ENCODE measurements at places on chromosomes 7 and 10.

DNA sequence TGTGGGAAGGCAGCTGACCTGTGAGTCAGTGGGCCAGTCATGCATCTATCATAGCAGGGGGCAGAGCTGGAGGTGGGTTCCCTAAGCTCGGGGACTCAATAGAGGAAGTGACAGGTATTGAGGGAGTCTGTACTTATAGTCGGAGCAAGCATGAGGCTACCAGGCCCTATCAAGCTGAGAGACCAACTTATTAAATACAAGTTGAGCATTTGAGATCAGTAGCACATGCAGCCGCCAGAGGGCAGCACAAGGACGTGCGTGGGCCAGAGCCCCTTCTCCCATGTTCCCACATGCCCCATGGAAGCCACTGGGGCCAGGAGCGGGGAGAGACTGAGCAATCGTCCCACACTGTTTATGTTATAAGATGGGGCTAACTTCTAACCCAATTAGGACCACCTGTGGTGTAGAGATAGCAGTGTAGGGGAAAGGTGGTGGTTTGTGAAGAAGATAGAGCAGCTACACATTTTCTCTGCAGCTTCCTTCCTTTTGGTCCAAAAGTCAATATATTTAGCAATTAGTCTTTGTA is 13.0 kb upstream of the STK31 start:
- DNase-seq: no peak

GRCh38 chr7:30548845-30549244 is 44.2 kb upstream of the GGCT start:
- DNase-seq: peak; percentile 11

- no peak for DNase-seq
These were observed 326.3 kb downstream of the CCSER2 start for GRCh38 chr10:84654671-84655070.

DNA sequence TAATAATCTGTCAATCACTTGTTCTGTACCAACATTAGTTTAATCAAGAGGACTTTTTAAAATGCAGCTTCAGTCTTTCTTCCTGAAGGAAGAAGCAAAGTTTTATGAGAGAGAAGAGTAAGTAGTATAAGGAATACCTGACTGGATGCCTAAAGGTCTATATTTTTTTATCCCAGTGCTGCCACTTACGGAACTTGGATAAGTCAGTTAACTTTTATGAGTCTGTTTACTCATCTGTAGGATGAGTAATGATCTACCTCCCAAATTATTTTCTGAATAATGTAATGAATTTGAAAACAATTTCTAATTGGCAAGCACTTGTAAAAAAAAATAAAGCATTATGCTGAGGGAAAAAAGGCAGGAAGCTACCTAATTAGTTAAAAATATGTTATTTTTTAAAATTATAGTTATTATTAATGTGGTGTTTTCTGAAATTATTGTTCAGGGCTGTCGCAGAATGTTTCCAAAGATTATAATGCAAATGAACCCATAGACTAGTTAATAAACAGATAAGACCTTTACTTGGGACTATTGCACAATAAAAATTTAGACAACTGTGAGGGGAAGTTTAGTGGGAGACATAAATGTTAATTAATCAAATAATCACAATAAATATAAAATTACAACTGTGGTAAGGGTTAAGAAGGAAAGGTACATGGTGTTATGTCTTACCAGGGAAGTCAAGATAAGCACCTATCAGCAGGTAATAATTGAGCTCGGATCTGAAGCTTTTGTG is 24.6 kb downstream of the SLK start:
- DNase-seq: no peak

- no peak for DNase-seq
These were observed 84.0 kb downstream of the ARL4A start for GRCh38 chr7:12771378-12771877.

DNA sequence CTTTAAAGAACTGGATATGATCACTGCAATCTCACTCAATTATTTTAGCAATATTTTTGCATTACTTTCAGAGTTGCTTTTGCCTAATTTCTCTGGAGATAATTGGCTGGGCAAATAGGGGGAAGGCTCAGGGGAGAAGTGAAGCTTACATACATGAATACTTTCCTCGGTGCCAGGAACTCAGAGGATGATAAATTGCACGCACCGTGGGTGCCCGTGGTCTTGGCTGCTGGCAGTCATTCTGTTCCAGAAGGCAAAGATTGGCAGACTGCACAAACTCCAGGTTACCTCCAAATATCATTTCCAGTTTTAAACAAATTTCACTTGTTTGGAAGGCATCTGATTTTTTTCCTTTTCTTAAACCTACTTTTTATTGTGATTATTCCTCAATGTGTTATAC is 197.8 kb upstream of the TMEM72 start:
- DNase-seq: no peak

GRCh38 chr10:72321248-72322029 is 33.3 kb downstream of the DNAJB12 start:
- DNase-seq: no peak

DNA sequence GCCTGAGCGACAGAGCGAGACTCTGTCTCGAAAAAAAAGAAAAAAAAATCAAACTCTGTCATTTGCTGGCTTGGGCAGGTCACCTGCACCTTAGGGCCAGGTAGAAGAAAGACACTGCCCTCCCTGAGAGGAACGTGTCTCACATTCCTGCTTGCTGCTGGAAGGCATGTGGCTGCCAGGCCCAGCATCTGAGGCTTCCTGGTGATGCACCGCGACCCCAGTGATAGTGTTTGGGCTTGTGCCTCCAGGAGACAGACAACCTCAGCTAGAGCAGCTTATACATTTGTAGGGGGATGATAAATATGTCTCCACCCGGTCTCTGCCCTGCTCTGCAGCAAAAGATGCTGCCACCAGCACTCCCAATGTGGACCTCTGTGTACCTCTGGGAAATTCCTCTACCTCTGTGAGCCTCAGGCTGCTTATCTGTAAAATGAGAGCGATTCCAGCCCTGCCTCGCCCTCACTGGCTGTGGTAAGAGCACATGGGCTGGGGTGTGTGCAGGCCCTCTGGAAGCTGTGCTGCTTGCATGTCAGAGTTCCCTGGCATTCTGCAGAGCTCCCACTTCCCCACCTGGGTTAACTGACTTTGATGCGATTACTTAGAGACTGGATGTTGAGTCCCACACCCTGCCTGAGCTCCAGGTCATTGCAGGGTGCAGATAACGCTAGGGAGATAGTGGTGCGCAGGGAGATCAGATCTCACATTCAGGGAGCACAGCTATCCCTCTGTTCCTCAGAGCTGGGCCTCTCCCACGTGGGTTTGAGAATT is 19.9 kb downstream of the SLC29A3 start:
- DNase-seq: no peak

Measured in GF-D8 (cell line).